ENCODE measurements at places on chromosomes 3 and 15.

DNA sequence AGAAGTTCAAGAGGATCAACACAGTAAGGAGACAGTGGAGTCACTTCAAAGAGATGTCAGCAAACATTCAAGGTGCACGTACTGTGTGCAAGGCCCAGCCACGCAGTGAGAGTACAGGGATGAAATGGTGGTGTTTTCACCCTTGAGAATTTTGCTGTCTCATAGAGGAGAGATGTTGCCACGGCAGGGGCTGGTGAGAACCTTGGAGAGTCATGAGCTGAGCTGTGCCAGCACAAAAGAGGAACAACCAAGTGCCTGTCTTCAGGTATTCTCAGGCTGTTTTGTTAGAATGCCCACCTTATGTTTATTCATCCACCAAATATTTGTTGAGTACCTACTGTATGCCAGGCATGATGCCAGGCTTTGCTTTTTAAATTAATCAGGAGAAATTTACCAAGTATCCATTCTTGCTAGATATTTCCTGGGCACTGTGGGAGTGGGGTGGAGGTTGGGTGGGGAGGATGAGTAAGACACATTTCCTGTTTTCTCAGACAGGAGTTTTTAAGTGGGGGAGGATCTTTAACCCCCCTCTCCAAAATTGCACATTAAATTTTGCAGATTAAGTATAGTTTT, 72.6 kb downstream of the SLC6A11 start:
- no peak for DNase-seq

- DNase-seq: peak; percentile 59
These were observed 91.3 kb downstream of the TMEM266 start for GRCh38 chr15:76150971-76151598.

- DNase-seq: no peak
These were observed 54.3 kb downstream of the LRRN1 start for GRCh38 chr3:3853544-3853943.

DNA sequence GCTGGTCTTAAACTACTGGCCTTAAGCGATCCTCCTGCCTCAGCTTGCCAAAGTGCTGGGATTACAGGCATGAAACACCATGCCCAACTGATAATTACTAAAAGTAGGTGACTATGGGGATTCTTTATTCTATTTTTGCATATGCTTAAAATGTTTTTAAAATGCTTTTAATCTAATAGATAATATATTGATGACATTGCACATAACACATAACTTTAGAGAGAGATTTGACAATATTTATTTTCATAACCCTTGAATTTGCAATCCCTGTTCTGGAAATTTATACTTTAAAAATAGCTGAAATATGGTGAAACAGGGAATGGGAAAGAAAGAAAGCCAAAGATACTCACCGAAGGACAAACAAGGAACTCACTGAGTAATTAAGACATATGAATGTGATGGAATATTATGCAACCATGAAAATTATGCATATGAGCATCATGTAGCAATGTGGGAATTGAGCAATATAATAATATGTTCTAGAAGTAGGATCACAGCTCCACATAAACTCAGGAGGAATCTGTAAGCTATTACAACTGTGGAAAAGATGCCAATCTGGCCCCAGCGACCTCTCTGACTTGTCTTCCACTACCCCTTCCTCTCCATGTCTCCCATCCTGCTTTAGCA, 2.0 kb downstream of the LRRC31 start:
- DNase-seq: no peak

GRCh38 chr15:68791431-68792283, 29.0 kb downstream of the ANP32A start:
- DNase-seq: peak; percentile 35

- no peak for DNase-seq
These were observed 51.5 kb downstream of the C3orf20 start for GRCh38 chr3:14726441-14726780.

GRCh38 chr15:56667517-56667916, 65.8 kb downstream of the ZNF280D start:
- DNase-seq: no peak
